Cerebellar cortex (tissue), 1 donor: ENCODE measurements at places on chromosomes 6 and 20.

DNA sequence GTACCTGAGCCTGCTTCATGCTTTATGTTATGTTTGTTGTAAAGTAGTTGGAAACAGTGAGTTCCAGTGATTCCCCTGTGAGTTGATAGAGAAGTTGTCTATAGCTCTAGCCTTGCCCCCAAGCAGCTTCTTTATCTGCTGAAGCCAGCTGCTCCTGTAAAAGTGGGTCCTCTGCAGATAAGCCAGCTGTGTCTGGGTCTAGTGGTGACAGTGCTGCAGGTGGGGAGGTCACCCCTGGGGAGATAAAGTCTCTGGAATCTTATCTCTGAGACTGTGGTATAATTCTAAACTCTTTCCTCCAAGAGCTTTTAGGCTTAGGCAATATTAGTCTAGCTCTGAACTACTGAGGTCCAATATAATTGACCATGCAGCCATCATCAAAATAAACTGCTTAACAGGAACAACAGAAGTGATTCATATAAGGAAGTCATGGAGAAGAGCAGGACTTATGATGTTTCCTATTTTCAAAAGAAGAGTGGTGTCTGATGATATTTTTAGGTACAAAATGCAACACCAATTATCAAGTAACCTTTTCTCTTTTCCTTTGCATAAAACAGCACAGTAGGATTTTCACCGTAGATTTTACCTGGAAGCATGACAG is 44.2 kb upstream of the TMEM217 start:
- DNase-seq = no peak

DNA sequence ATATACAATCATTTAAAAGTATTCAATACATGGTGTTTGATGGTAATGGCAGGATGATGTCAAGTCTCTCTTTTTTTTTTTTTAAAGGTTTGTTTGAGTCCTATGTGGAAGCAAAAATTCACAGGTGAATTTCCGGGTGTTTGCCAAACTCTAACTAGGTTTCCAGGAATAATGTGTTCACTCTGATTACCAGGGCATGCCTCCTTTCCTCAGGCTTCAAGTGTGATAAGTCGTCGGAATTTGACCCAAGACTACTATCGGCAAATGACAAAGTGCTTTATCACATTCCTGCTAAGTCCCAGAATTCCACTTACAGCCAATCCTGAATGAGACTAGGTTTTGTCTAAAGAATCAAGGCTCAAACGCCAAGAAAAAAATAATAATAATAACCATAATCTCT is 7.3 kb downstream of the OARD1 start:
- DNase-seq = no peak

DNA sequence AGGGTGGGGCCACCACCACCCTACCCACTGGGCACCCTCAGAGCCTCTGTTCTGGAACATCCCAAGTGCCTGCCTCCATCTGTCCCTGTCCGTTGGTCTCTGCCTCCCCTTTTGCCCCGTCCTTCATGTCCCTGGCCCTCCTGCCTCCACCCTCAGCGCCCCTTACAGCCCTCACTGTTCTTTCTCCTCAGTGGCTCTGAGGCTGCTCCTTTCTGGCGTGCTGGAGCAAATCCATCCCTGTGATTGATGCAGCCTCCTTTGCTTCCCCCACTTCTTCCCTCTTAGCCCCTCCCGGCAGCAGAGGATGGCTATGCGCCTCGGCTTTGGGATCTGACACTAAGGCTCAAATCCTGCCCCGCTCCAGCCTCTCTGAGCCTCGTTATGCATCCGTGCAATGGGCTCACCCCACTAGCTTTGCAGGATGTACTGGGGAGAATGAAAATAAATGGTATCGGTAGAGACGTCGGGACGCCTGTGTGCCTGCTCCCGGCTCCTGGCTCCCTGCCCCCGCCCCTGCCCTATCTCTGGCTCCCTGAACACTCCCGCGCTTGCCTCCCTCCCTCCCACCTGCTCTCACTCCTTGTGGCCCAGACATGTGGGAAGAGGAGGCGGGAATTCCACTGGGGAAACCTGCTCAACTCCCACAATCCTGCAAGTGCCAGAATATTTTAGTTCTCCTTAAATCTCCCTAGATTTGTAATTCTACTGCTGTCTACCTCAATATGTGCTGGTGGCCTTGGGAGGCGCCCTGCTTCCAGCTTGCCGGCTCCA is 13.1 kb downstream of the VSTM2L start:
- DNase-seq = peak; percentile 53

DNA sequence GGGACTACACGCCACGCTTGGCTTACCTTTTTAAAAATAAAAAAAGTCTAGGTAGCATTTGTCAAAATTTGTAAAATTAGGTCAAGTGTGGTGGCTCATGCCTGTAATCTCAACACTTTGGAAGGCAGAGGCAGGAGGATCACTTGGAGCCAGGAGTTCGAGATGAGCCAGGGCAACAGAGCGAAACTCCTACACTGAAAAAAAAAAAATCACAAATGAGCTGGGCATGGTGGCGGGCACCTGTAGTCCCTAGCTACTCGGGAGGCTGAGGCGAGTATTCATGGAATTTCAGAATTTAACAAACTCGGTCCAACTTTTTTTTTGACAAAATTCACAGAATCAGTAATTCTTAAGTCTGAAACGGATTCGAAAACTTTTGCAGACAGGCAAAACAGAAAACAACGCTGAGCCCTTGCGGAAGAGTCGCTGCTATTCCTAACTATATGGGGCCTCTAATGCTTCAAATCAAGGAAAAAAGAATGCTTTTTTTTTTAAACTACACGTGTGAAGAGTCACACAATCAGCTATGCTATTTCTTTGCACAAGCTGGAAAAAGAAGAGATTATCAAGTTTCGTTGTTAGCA is 62.9 kb downstream of the GTF2H5 start:
- DNase-seq = no peak

DNA sequence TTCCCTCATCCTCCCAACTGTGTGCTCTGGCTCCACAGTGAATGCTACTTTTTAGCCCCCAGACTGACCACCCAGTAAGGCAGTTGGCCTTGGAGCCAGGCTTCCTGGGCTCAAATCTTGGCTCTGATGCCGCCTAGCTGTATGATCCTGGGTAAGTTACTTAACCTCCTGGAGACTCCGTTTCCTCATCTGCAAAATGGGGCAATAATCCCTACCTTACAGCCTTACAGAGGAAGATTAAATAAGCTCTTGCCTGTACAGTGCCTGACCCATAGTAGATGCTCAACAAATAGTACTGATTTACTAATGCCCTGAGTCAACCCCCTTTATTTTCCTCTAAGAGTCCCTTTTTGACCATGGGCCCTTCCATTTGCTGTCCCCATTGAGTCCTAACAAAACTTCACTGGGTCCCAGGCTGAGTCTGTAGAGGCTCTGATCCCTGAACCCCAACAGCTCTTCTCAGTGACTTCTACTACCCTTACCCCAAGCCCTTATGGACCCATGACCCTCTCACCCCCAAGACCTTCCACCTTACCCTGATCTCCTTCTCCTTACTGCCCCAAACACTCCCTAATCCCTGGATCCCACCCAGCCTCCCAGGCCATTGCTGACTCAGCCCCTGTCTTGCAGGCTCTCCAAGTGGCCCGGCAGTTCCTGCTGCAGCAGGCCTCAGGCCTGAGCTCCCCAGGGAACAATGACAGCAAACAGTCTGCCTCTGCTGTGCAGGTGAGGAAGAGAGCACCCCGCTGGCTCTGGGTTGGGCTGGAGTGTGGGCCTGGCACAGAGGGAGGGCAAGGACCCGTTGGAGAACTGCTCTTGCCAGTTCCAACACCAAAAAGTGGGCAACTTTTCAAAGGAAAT is 31.4 kb downstream of the FOXP4 start:
- DNase-seq = no peak

DNA sequence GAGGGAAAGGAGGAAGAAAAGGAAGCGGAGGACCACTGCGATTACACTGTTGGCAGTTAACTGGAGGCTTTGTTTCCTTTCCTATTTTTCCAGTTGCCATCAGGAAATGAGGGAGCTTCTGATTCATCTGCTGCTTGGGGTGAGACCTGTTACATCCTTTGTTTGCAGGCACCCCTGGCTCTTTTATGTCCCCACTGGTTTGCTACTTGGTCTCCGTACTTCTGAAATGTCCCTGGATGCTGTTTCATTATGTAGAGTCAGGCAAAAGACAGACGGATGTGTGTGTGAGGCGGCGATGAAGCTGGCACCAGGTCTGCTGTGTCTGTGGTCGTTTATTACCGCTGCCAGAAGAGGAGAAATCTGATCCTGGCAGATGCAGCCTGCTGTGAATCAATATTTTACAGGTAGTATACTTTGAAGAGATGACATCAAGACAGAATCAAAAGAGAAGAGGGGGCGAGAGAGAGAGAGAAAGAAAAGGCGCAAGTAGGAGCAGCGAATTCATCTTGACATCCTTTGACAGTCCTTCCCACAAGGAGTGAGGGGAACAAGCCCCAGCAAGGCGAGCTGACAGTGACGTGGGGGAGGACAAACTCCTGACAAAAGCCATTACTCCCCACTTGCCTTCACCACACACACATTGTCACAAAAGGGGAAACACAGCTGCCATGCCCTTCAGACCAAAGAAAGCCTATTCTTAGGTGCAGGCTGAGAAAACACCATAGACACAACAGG is 145.9 kb upstream of the FBXL4 start:
- DNase-seq = no peak

DNA sequence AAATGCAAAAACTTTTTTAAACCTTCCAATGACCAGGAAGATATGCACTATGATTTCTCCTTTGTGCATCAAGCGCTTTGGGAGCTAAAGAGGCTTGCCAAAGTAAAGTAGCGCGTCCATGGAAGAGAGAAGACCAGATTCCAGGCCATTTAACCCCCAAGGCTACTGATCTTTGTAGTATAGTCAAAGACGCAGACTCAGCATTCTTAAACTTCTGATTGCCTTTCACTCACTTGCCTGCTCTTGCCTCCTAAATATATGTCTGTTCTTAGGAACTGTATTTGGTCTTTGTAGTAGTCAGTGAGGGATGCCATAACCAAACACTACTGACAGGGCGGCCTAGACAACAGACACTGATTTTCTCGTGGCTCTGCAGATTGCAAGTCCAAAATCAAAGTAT is 426.4 kb downstream of the PRKN start:
- no peak for DNase-seq

DNA sequence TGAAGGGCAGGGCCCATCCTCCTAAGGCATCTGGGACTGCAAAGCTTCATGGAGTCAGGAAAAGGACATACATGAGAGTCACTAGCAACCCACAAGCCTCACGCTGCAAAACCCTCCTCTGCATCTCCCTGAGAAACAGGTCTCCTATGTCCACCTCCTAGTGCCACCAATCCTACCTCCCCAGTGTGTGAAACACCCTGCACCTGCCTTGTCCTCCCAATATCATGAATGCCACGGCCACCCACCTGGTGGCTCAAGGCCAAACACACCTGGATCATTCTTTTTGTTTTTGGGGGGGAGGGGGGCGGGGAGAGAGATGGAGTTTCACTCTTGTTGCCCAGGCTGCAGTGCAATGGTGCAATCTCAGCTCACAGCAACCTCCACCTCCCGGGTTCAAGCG is 90.5 kb downstream of the ZMYND8 start:
- no peak for DNase-seq

DNA sequence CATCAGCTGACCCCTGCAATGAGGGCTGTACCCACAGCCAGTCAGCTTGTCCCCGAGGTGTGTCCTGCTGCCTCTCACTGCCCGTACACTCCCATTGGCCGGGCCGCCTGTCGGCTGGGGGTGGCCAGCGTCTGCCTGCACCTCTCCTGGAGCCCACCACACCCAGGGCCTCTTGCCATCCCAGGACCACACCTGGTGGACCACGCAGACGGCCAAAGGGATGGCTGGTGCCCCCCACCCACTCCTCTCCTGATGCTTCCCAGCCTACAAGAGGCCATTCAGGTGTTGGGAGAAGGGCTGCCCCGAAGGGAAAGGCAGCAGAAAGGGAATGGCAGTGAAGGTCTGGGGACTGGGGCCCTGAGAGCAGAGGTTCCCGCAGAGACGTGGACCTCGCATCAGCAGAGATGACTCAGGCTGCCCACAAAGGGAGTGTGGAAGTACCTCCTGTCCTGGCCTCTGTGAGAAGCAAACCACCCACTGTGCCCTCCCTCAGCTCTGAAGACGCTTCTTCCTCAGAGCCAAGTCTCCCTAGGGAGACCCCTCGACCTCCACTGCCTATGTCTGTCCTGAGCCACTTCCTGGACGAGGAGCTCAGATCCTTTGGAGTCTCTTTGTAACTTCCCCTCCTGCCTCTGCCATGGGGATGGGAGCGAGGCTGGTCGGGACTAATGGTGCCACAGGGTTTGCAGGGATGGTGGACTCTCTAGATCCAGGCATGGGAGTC is 60.9 kb downstream of the PYGB start:
- no peak for DNase-seq
